ENCODE measurements at places on chromosomes 1 and 21. TPM values are rescaled to one million over a fixed set of nuclear protein-coding genes. Genes with fewer than 3 reads are reported as not detected.

DNA sequence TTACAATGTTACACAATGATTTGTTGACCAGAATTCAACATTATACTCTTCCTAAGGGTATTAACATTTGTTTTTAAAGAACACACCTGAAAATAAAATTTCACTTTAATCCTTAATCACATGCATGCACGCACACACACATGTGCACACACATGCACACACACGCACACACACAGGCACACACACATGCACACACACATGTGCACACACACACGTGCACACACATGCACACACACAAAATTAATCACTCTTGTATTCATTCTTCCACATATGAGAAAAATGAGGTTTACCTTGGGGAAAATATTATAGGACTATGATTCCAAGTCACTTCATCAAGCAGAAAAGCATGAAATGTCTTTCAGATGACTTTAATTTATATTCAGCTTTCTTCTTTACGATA, 331.8 kb upstream of the PLD5 start:
- H3K4me1 ChIP-seq = no peaks in the 10 kb centered on the region
- no peak overlapping the region for H3K4me3 ChIP-seq
- no peaks in the 10 kb centered on the region for H3K36me3 ChIP-seq
- no peaks in the 10 kb centered on the region for H3K27me3 ChIP-seq
- no peak for DNase-seq

DNA sequence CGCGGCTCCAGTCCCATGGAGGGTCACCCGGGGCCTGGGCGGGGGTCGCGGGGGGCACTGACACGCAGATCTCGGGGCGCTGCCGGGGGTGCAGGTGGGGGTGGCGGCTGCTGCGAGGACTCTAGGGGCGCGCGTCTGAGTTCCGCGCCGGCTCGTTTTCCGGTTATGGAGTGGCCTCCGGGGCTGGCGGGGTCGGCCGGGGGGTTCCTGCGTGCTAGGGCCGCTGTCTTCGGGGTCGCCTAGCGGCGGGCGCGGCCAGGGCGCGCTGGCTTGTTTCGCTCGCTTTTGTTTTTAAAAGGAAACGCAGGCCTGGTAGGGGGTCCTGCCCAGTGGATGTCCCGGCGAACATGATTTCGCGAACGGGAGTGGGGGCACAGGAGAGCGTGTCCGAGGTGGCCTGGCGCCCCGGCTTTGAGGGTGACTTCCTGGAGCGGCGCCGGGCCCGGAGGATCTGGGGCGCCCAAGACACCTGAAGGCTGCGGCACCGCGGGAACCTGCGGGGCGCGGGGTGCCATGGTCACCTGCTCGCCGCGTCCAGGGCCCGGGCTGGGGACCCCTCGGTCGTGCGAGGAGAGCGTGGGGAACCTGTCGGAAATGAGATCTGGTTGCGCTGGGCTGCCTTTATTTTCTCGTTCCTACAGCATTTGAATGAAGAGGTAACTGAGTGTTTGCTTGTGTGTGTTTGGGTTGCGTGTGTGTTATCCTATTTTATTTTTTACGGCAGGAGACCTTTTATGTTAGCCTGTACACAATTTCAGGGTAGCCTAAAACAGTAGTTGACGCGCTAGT, 618 bp downstream of the ETS2 start:
- H3K27ac ChIP-seq = peak overlapping the region; percentile 87
- no peaks in the 10 kb centered on the region for H3K36me3 ChIP-seq

- no peak overlapping the region for H3K27ac ChIP-seq
- no peaks in the 10 kb centered on the region for H3K4me1 ChIP-seq
- H3K36me3 ChIP-seq = no peaks in the 10 kb centered on the region
- H3K27me3 ChIP-seq = no peaks in the 10 kb centered on the region
- no peak overlapping the region for H3K4me3 ChIP-seq
- DNase-seq = no peak
Observed at GRCh38 chr1:10771789-10772188, 24.7 kb downstream of the CASZ1 start.

BSND gene
- not detected for total RNA-seq

DNA sequence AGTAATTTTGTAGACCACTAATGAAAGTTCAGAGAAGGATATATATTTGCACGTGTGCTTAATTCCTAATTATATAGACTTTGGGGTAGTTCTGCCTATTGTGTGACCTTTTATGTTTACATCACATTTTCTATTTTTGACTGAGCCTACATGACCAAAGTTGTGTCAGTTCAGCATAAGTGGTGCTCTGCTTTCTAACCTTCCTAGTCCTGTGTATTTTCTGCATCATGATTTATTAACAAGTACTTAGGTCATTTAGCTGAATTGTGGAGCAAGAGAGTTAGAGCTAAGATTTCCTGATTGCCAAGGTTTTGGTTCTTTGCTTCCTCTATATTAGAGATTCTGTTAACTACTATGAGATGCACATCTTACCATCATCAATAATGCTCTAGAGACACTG, 176.0 kb downstream of the C1orf21 start:
- H3K27ac ChIP-seq = no peak overlapping the region
- H3K4me1 ChIP-seq = no peaks in the 10 kb centered on the region
- H3K27me3 ChIP-seq = no peaks in the 10 kb centered on the region

- DNase-seq = no peak
- H3K27me3 ChIP-seq = no peaks in the 10 kb centered on the region
- H3K4me1 ChIP-seq = no peaks in the 10 kb centered on the region
- no peaks in the 10 kb centered on the region for H3K36me3 ChIP-seq
Observed at GRCh38 chr21:34992736-34993398, 56.2 kb downstream of the RUNX1 start.

DNA sequence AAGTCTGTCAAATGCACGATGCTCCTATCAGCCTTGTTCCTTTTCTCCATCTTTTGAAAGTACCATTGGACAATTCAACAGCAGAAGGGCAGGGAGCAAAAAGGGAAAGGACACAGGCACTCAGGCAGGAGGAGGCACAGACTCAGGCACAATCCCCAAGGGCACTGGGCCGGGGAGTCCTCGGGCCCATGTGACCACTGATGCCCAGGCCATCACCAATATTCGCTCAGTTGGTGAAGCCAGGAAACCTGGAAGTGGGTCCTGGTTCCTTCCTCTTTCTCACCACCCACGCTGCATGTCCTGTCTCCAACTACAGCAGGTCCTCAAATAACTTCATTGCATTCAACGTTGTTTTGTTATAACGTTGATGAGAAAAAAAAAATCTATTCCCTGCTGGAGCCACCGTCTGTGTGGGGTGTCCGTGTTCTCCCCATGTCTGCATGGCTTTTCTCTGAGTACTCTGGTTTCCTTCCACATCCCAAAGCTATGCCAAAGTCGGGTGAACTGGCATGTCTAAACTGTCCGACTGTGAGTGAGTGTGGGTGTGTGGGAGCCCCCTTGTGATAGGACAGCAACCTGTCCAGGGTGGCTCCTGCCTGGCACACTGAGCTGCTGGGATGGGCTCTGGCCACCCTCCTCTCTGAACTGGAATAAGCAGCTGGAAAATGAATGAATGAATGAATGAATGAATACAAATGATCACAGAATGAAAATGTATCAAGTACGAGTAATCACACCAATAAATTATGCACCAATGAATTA, 12.5 kb downstream of the NID1 start:
- no peak overlapping the region for H3K27ac ChIP-seq
- no peaks in the 10 kb centered on the region for H3K36me3 ChIP-seq

GJA8 gene
- not detected for total RNA-seq

DNA sequence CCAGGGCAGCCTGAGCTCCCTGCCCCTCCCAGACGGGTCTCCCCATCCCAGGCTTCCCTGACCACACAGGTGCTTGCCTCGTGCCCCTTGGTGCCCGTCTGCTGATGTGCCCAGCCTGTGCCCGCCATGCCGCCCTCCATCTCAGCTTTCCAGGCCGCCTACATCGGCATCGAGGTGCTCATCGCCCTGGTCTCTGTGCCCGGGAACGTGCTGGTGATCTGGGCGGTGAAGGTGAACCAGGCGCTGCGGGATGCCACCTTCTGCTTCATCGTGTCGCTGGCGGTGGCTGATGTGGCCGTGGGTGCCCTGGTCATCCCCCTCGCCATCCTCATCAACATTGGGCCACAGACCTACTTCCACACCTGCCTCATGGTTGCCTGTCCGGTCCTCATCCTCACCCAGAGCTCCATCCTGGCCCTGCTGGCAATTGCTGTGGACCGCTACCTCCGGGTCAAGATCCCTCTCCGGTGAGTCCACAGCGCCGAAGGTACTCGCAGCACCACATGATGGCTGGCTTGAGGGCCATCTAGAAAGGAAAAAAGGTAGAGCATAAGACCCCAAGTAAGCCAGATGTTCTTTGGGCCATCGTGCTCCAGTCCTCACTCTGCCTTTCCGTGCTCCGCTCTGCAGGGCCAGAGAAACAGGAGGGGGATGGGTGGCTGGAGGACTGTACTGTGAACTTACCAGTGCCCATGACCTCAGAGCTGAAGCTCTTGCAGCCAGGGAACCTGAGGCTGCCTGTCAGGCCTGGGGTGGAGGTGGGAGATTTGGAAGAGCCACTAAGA, 1.4 kb downstream of the ADORA1 start:
- H3K36me3 ChIP-seq = no peaks in the 10 kb centered on the region
- H3K27ac ChIP-seq = peak overlapping the region; percentile 69
- peak overlapping the region; percentile 38 for H3K4me3 ChIP-seq
- peaks cover 11% of the 10 kb centered on the region for H3K4me1 ChIP-seq
- no peaks in the 10 kb centered on the region for H3K27me3 ChIP-seq
- DNase-seq = no peak

DNA sequence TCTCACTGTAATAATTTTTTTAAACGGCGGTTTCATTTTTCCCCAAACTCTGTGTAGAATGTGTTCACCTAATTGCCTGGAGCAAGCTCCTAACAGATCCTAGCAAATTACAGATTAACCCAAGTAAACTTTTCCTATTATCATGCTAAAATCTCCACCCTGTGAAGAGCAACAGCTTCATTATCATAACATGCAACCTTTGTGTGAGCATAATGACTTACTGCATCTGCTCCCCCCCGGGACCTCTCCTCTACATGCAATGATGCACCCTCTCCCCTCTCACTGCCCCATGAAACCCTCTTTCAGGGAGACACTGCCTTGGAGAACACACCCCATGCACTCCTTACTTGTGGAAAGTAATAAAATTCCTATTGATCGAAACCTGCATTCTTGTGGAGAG, 717.0 kb upstream of the TMPRSS15 start:
- DNase-seq = no peak
- H3K27me3 ChIP-seq = no peaks in the 10 kb centered on the region
- no peaks in the 10 kb centered on the region for H3K36me3 ChIP-seq

DNA sequence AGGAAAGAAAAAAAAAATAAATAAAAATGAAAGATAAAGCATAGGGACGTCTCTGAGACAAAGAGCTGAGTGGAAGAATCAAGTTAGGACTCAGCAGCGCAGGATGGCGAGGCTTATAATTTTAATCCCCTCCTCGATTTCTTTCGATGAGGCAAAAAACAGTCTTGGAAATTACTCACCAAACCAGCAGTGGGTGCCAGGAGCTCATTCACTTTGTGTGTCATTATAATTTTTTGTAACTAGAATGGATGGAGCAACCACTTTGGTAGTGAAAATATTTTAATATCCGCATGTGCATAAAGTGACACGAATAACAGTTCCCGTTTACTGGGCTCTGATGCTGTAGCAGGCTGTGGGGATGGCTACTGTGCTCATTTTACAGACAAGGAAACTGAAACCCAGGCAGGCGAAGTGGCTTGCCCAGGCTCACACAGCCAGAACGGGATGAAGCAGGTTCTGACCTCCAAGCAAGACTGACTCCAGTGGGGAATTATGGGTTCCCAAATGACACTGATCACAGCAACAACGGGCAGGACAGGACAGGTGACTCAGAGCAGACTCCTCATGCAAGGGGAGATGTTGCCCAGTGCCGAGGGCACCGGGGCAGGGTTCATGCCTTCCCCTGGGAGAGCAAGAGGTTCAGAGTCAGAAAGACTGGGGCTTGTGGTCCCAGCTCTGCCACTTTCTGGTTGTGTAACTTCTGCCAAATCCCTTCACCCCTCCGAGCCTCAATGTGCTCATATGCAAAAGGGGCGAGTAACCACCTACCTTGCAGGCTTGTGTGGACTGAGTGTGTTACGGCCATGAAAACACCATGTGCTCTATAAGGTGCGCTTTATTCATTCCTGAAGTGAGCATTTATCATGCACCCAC, 63.6 kb downstream of the RUNX3 start:
- no peak for DNase-seq
- H3K4me3 ChIP-seq = no peak overlapping the region
- no peak overlapping the region for H3K27ac ChIP-seq
- no peaks in the 10 kb centered on the region for H3K36me3 ChIP-seq

GRCh38 chr1:214673576-214673975, 70.6 kb downstream of the CENPF start:
- H3K36me3 ChIP-seq = no peaks in the 10 kb centered on the region
- H3K4me1 ChIP-seq = no peaks in the 10 kb centered on the region
- no peaks in the 10 kb centered on the region for H3K27me3 ChIP-seq
- H3K4me3 ChIP-seq = no peak overlapping the region

CD84 gene
- 13.2 TPM for total RNA-seq

- no peak overlapping the region for H3K27ac ChIP-seq
- H3K4me1 ChIP-seq = no peaks in the 10 kb centered on the region
- no peaks in the 10 kb centered on the region for H3K27me3 ChIP-seq
- no peaks in the 10 kb centered on the region for H3K36me3 ChIP-seq
- no peak overlapping the region for H3K4me3 ChIP-seq
Observed at GRCh38 chr1:227893949-227894721, 53.6 kb downstream of the WNT9A start.

DNA sequence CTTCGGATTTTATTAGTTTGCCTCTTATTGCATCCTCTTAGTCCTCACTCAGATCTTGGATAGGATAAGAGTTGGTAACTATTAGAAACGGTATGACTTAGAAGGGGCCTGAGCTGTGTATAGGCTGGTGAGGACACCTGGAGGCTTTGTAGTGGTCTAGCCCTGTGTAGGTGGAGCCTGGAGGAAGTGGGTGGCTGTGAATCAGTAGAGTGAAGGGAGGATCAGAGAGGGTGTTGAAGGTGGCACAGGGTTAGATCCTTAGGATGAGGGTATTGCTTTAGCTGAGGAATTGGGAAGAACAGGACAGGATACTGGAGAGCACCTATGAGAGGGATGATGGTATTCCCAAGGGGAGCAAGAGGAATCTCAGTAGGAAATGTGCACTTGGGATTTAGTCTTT, 5.7 kb downstream of the VANGL1 start:
- no peaks in the 10 kb centered on the region for H3K36me3 ChIP-seq
- peaks cover 6% of the 10 kb centered on the region for H3K4me1 ChIP-seq
- no peak overlapping the region for H3K4me3 ChIP-seq
- no peaks in the 10 kb centered on the region for H3K27me3 ChIP-seq
- no peak overlapping the region for H3K27ac ChIP-seq

RHD gene
- total RNA-seq = not detected

DNA sequence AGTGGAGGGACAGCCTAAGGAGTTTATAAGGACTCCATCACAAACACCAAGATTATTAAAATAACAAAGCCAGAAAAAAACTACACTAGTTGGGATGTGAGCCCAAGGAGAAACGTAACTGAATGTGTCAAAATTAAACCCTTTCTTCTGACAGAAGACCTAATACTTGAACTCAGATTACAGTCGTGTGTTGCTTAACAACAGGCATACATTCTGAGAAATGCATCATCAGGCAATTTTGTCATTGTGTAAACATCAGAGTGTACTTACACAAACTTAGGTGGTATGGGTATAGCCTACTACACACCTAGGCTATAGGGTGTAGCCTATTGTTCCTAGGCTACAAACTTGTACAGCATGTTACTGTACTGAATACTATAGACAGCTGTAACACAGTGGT, 23.4 kb downstream of the DSTYK start:
- no peaks in the 10 kb centered on the region for H3K36me3 ChIP-seq
- no peaks in the 10 kb centered on the region for H3K27me3 ChIP-seq
- H3K4me3 ChIP-seq = no peak overlapping the region
- no peak for DNase-seq
- H3K27ac ChIP-seq = no peak overlapping the region

MYBPHL gene
- total RNA-seq = not detected

GRCh38 chr1:5643360-5644107, 348.7 kb downstream of the NPHP4 start:
- no peaks in the 10 kb centered on the region for H3K4me1 ChIP-seq
- no peak for DNase-seq
- H3K27ac ChIP-seq = no peak overlapping the region
- no peaks in the 10 kb centered on the region for H3K27me3 ChIP-seq
